Vagina (tissue), 2 donors: ENCODE measurements at places on chromosomes 12 and 14. TPM values are rescaled to one million over a fixed set of nuclear protein-coding genes. Genes with fewer than 3 reads are reported as not detected.

The CORO1C gene
- total RNA-seq: 189 TPM

DNA sequence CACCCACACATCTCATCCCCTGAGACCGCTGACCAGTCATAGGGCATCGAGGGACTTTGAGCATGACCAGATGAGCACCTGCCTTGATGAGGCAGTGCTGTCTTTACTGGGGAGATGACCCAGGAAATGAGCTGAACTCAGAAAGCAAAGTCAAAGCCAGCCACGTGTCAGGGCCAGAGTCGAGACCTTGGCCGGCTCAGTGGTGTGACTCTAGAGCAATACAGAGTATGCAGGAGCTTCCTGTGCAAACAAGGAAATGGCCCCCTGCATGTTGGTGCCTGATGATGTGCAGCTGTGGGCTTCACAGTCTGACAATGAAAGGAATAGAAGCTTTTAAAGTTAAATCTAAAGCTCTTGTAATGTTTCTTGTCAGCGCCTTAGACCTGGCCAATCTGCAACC, 332.9 kb downstream of the PCNX1 start:
- no peak for DNase-seq
- no peaks in the 10 kb centered on the region for H3K27me3 ChIP-seq
- no peak overlapping the region for H3K27ac ChIP-seq

The HELB gene
- 5.2 TPM for total RNA-seq

DNA sequence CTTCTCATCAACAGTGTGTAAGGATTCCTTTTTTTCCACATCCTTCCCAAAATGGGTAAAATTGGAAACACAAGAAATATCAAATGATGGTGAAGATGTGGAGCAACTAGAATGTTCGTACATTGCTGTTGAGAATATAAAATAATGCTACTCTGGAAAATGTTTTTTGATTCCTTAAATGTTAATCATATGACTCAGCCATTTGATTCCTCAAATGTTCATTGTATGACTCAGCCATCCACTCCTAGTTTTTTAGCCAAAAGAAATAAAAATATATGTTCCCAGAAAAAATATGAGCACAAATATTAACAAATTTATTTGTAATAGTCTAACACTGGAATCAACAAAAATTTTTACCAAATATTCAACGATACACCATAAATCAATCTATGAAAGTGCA, 1108.6 kb downstream of the LRFN5 start:
- H3K4me3 ChIP-seq: no peak overlapping the region
- no peaks in the 10 kb centered on the region for H3K4me1 ChIP-seq
- no peaks in the 10 kb centered on the region for H3K27me3 ChIP-seq

- H3K4me1 ChIP-seq: no peaks in the 10 kb centered on the region
- no peak overlapping the region for H3K27ac ChIP-seq
- H3K36me3 ChIP-seq: no peaks in the 10 kb centered on the region
- H3K4me3 ChIP-seq: no peak overlapping the region
These were observed 59.4 kb downstream of the BLTP3B start for GRCh38 chr12:100083308-100083707.

The KRT83 gene
- not detected for total RNA-seq

- H3K27ac ChIP-seq: no peak overlapping the region
- no peak for DNase-seq
- H3K27me3 ChIP-seq: no peaks in the 10 kb centered on the region
- no peaks in the 10 kb centered on the region for H3K4me1 ChIP-seq
These were observed 98.7 kb downstream of the GAS2L3 start for GRCh38 chr12:100672075-100672592.

- peaks cover 50% of the 10 kb centered on the region for H3K4me1 ChIP-seq
- no peak for DNase-seq
- H3K27ac ChIP-seq: peak overlapping the region; percentile 88
- H3K27me3 ChIP-seq: no peaks in the 10 kb centered on the region
- H3K4me3 ChIP-seq: no peak overlapping the region
- H3K36me3 ChIP-seq: no peaks in the 10 kb centered on the region
These were observed 12.5 kb upstream of the IFT81 start for GRCh38 chr12:110111476-110112334.

The KLRC1 gene
- total RNA-seq: 1.5 TPM

GRCh38 chr12:1607940-1608712, 13.7 kb upstream of the FBXL14 start:
- H3K4me3 ChIP-seq: no peak overlapping the region
- no peaks in the 10 kb centered on the region for H3K27me3 ChIP-seq
- DNase-seq: no peak
- no peaks in the 10 kb centered on the region for H3K36me3 ChIP-seq

DNA sequence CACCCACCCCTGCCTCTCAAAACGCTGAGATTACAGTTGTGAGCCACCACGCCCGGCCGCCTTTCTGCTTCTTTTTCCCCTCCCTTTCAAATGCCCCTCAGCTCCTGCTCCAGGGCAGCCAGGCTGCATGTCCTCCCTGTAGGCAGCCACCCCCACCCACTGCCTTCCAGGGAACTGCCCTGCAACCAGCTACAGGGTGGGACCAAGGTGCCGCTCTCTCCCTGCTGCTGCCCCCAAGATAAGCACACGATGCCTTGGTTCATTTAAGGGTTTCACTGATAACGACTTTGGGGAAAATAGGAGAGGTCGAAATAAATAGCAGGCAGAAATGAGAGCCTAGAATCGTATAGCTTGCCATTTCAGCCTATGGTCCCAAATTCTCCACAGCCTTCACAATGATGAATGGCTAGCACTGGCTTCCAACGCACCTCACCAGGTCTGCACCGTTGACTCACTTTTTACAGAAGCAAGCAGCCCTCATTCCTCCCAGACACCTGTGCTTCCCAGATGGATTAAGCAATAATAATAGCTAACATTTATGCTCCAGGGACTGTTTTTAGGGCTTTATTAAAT, 40.7 kb downstream of the ATG14 start:
- no peak for DNase-seq
- peaks cover 3% of the 10 kb centered on the region for H3K36me3 ChIP-seq
- peaks cover 12% of the 10 kb centered on the region for H3K4me1 ChIP-seq
- H3K27me3 ChIP-seq: no peaks in the 10 kb centered on the region

DNA sequence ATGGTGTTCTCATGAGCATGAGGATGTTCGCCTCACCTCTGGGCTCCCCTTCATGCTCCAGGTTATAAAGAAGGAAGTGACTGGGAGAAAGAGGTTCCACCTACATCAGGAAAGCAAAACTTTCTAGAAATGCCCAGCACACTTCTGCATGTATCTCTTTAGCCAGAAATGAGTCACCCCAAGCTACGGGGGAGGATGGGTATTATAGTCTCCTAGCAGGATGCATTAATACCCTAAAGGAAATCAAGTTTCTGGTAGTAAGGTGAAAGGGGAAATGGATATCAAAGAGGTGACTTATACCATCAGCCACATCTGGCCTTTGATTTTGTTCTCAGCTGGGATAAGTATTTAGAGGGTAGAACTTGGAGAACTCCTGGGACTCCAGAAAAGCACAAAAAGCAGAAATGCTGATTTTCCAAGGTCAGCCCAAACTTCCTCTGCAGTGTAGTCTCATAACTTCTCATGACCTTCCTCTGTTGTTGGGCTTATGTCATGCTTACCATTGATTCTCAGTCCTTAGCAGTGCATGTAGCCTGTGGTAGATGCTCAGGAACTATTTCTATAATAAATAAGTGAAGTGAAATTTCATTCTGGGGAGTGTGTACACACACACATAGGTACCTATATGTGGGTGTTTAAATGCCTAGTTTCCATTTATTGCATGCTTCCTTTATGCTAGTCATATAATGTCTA, 209.4 kb upstream of the CRY1 start:
- H3K36me3 ChIP-seq: no peaks in the 10 kb centered on the region
- DNase-seq: no peak
- H3K27ac ChIP-seq: no peak overlapping the region
- H3K4me3 ChIP-seq: no peak overlapping the region

GRCh38 chr12:107080299-107080698, 13.1 kb downstream of the CRY1 start:
- no peak overlapping the region for H3K4me3 ChIP-seq
- no peaks in the 10 kb centered on the region for H3K36me3 ChIP-seq
- no peak for DNase-seq
- peaks cover 4% of the 10 kb centered on the region for H3K4me1 ChIP-seq

DNA sequence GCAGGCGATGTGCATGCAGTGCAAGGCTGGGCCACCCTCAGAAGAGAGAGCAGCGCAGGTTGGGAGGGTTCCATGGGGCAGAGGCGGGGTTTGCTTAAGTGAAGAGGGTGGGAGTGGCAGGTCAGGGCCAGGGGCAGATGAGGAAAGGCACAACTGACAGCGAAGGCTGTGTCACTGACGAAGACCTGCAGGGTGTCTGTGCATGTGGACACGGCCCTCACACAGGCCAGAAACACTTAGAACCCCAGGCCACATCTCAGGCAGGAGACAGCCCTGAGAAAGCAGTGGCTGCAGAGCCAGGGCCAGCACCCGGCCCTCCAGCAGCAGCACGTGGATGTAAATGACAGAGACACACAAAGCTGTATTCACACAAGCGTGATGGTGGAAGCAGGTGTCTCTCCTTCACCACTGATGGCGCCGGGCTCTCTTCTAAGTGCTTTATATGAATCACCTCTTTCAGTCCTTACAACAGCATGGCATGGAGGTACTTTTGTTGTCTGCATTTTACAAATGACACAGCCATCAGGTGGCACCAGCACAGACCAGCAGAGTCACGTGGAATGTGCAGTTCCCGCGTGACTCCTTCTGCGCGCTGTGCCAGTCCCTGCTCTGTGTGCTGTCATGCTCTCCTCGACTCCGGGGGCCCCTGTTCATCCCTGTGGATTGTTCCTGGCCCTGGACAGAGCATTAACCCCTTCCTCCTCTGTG, 54.6 kb downstream of the TSPAN11 start:
- H3K4me3 ChIP-seq: no peak overlapping the region
- H3K27me3 ChIP-seq: no peaks in the 10 kb centered on the region
- H3K36me3 ChIP-seq: no peaks in the 10 kb centered on the region

GRCh38 chr14:43307836-43308235, 1199.2 kb downstream of the FSCB start:
- no peaks in the 10 kb centered on the region for H3K27me3 ChIP-seq
- H3K36me3 ChIP-seq: no peaks in the 10 kb centered on the region
- no peak for DNase-seq

DNA sequence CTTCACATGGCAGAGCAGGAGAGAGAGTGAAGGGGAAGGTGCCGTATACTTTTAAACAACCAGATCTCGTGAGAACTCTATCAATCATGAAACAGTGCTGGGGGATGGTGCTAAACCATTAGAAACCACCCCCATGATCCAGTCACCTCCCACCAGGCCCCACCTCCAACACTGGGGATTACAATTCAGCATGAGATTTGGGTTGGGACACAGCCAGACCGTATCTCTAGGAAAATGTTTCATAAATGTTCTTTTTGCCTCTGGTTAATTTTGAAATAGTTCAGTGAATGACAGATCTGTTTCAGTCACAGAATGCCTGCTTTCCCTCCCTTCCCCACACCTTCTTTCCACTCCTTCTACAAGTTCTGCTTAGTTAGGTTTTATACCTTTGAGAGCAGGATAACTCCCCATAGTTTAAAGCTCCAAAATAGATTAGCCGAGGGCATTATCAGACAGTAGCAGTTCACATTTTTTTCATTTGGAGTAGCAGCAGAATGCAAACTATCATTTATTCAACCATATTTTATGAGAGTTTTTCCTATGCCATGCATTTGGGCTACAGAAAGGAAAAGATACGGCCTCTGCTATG, 27.1 kb downstream of the PELI2 start:
- H3K27me3 ChIP-seq: no peaks in the 10 kb centered on the region
- no peak for DNase-seq
- no peak overlapping the region for H3K27ac ChIP-seq
- no peaks in the 10 kb centered on the region for H3K36me3 ChIP-seq
- H3K4me3 ChIP-seq: no peak overlapping the region

The NRIP2 gene
- total RNA-seq: 1.2 TPM

DNA sequence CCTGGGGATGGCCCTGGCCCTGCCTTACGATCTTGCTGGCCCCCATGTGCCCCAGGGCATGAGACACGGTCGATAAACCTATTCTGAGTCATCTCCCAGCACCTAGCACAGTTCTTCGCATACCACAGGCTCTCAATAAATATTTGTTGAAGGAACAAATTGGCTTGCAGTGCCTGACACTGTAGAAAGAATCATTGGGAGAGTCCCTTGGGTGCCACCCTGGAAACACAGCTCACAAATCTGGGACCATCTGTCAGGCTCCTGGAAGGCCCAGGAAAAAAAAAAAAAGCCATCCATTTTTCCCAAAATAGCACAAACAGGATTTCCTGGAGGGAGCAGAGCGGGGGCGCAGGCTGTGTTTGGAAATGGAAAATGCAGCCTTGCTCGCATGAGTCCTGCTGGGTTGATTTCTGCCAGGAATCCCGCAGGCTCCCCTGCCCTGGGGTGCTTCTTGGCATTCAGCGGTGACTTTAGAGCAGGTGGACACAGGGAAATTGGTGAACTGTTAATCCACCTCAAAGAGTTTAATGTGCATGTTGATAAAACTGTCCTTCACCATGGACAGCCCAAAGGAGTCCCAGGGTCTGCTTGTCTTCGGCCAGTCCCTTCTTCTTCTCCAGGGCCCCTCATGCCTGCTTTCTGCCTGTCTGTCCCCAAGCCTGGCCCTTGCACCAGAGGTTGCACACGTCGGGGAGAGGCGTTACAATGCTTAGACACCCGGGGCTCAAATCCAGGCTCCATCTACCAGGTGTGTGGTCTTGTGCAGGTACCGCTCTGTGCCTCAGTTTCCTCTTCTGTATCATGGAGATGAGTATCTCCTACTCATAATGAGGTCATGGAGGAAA, 106.1 kb upstream of the RFLNA start:
- H3K4me3 ChIP-seq: no peak overlapping the region
- H3K27me3 ChIP-seq: peaks cover 3% of the 10 kb centered on the region
- H3K27ac ChIP-seq: no peak overlapping the region
- H3K36me3 ChIP-seq: no peaks in the 10 kb centered on the region

The CFL2 gene
- total RNA-seq: 67.8 TPM

DNA sequence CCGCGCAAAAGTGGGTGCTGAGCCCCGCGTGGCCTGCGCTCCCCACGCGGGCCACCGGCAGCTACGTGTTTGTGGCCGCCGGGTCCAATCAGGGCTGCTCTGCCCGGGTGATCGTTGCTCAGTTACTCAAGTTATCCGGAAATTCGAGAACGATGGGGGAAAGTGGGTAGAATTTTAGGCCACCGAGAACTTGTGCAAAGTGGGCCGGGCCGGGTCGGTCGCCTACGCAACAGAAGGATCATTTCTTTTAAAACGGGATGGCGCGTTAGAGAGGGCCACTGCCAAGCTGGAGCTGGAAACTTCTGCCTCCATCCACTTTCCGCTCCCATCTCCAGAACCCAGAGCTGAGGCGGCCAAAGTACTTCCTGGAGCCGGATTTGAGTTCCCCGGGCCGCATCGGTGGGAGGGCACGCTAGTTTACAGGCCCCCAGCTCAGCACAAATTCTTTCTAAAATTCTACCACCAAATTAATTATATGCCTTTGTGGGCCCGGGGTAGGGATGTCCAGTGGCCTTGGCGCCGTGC, 3.5 kb downstream of the RFX4 start:
- H3K27me3 ChIP-seq: peaks cover 18% of the 10 kb centered on the region
- H3K27ac ChIP-seq: no peak overlapping the region
- H3K36me3 ChIP-seq: no peaks in the 10 kb centered on the region
- peaks cover 59% of the 10 kb centered on the region for H3K4me1 ChIP-seq

DNA sequence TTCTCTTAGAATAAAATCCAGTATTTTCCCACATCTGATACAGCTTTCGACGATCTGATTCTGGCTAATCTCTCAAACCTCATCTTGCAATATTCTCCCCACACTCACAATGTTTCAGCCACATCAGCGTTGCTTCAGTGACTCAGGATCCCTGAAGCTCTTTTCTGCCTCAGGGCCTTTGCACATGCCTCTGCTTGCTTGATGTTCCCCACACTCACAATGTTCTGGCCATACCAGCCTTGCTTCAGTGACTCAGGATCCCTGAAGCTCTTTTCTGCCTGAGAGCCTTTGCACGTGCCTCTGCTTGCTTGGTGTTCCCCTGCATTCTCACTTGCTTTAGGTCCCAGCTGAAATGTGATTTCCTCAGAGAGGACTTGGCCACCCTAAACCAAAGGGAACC, 2.6 kb downstream of the C12orf42 start:
- no peaks in the 10 kb centered on the region for H3K36me3 ChIP-seq
- no peak overlapping the region for H3K27ac ChIP-seq
- H3K4me3 ChIP-seq: no peak overlapping the region
- H3K4me1 ChIP-seq: peaks cover 13% of the 10 kb centered on the region
